ENCODE measurements at places on chromosomes 3 and 15.

DNA sequence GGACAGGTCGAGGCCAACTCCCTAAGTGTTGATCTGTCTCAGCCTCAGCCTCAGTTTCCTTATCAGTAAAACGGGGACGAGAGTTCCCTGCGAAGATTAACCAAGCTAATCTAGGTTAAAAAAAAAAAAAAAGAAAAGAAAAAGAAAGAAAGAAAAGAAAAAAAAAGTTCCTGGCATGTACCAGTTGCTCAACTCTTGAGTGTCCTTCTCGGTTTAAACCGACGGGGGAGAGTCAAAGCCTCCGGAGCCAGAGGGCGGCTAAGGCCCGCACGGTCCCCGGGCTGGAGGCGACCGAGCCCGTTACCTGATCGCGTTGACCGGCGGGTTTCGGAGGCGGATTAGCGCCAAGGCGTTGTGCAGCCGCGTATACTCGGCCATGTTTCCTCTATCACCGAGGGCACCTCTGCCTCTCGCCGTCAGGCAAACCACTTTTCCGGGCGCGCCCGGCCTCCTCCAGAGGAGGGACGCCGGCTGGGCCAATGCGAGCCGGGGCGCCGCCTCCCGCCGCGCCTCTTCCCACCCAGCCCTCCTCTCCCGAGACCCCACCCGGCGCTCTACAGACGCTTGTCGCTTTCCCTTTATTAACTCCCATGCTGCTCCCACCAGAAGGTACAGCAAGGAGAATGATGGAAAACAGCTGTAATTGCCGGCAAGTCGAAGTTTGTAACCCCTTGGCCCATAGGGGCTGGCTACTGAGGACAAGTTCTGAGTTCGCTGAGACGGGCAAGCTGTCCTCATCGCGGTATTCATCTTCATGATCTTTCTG, at the start of gene EHHADH:
EHHADH (minus strand) TSS at position 405 of the 766 bp plus-strand sequence; CDS start at position 378, 27 bp downstream.
- peak; percentile 79 for DNase-seq

DNA sequence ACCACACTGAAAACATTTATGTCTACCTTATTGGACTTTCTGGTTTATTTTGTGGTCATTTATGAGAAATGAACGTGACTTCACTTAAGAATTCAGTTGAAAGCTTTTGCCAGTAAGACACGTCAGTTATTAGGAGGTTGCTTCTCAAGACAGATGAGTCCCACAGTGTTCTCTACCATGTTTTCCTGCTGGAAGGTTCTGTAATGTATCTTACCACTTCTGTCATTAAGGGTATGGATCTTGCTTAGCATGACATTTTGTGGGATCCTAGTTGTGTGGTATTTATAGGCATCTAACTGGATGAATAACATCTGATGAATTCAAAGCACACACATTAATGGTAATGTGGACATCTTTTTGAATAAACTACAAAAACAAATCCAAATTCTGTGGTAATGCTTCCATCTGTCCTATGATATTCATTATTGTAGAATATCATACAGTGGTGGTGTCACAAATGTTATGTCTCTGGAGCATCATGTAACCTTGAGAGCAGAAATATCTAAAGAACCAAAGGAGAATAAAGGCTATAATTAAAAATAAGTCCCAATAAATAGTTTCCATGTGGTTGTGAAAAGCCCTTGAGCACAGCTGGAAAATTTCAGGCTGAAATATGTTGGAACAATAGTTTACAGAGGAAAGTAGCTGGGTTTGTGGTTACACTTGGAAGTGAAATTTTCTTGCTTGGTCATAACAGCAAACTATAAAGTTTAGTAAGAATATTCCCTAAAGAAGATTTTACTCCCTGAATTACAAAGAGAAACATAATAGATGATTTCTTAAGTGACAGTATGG, 61.5 kb downstream of the C3orf38 start:
- DNase-seq, result no peak

DNA sequence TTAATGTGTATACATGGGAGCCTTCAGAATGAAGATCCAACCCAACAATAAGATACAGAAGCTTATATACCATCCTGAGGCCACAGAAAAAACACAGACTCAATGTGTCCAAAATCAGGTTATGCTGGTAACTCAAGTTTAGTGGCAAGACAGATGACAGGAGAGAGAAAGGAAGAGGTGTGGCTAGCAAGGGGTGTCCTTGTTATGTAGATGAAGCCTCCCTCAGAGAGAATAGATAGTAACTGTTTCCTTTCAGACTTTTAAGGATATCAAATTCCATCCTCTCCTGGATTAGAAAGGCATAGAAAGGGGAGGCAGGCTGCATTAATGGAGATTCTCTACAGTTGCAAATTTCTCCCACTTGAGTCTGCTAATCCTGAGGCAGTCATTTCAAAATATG, 447.4 kb downstream of the GABRB3 start:
- DNase-seq, result no peak

DNA sequence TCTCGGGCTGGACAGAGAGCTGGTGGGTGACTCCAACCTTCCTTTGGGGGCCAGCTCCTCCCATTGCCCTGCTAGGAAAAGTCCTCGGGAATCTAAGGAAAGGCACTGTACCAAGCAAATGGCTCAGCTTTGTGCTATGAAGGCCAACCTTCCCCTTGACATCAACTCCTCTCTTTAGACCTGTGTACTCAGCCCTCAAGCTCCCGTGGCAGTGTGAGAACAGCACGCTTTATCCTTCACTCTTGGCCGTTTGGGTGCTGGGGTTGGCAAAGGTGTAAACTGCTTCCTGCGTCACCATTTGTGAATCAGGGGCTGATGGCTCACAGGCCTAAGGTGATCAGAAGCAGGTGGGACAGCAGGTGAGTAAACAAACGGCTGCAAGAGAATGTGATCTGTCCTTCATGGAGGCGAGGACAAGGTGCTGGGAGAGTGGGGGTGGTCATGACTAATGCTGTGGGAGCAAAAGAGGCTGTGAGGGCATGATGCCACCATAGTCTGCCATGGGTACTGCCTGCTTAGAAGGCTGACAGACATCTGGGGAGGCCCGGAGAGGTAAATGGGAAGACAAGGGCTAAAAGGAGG, 165.2 kb upstream of the TPM1 start:
- DNase-seq, result no peak

DNA sequence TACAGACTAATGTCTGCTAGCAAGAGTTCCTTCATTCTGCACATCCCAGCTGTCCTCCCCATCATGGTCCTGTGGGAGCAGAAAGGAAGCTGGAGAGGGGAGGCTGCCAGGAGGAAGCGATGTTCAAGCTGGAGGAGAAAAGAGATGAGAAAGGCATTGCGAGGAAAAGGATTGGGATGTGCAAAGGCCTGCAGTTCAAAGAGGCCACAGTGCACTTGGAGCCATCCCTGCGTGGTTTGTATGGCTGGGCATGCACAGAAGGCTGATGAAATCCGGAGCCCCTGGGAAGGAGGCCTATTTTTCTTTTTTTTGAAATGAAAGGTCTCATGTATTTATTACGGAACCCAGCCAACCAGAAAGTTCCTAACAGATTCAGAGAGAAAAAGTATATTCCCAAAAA, 22.8 kb downstream of the AMOTL2 start:
- DNase-seq, result no peak

GRCh38 chr3:106678657-106679390, 698.4 kb upstream of the CCDC54 start:
- DNase-seq, result no peak

Measured in suppressor macrophage treated with lipopolysaccharide for 4 hours (primary cell).